ENCODE measurements at places on chromosomes 2 and 18.
A peak's percentile ranks its signal among the peaks of the same experiment; 100 is the strongest.

- DNase-seq, result no peak
These were observed 20.6 kb upstream of the GCC2 start for GRCh38 chr2:108428286-108429009.

- DNase-seq, result no peak
These were observed 21.4 kb downstream of the TMEM247 start for GRCh38 chr2:46500801-46501200.

DNA sequence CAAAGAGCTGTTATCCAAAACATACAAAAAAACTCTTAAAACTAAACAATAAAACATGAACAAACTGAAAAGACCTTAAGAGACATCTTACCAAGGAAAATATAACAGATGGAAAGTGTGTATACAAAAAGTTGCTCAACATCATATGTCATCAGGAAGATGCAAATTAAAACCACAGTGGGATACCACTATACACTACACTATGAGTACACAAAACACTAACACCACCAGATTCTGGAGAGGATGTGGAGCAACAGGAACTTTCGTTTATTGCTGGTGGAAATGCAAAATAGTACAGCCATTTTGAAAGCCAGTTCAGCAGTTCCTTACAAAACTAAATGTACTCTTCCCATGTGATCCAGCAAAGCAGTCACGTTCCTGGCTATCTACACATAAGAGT, 221.4 kb downstream of the CMPK2 start:
- peak; percentile 33 for DNase-seq

GRCh38 chr18:36680042-36680441, 148.8 kb downstream of the TPGS2 start:
- DNase-seq, result no peak

DNA sequence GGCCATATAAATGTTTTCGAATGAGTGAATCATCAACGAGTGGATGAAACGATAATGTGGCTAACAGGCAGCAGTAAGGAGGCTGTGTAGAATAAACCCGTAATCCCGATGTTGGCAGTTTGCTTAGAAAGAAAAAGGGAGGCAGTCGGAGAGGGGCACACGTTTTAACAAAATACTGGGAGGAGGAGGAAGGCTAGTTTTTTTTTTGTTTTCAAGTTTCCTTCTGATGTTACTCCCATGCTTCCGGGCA, 476 bp upstream of the MSH2 start:
- DNase-seq, result no peak

- peak; percentile 67 for DNase-seq
These were observed 86.4 kb upstream of the MAP4K3 start for GRCh38 chr2:39523308-39524044.

DNA sequence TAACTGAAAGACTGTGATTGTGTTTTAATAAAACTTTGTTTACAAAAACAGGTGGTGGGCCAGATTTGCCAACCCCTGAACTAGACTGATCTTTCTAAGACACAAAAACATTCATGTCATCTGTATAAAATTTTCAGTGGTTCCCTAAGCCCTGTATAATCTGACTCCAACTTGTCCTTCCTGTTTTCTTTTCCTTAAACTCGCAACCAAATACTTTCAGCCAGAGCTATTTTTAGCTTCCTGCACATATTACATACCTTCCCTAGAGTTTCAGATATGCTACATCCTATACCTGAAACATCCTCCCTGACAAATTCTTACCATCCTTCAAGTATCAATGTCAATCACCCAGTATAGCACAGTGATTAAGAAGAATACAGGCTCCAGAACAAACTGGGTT, 4.8 kb downstream of the GCFC2 start:
- DNase-seq, result no peak

- DNase-seq, result no peak
These were observed 616.1 kb downstream of the IRS1 start for GRCh38 chr2:226183550-226183949.

Measured in AG04450 (cell line).